CD4-positive, alpha-beta T cell treated with Interleukin-6 at 100 ng/mL for 8 hours (primary cell): ENCODE measurements at places on chromosomes 1 and 21.

- no peak for DNase-seq
These were observed 89.3 kb downstream of the SLC44A5 start for GRCh38 chr1:75521658-75522057.

DNA sequence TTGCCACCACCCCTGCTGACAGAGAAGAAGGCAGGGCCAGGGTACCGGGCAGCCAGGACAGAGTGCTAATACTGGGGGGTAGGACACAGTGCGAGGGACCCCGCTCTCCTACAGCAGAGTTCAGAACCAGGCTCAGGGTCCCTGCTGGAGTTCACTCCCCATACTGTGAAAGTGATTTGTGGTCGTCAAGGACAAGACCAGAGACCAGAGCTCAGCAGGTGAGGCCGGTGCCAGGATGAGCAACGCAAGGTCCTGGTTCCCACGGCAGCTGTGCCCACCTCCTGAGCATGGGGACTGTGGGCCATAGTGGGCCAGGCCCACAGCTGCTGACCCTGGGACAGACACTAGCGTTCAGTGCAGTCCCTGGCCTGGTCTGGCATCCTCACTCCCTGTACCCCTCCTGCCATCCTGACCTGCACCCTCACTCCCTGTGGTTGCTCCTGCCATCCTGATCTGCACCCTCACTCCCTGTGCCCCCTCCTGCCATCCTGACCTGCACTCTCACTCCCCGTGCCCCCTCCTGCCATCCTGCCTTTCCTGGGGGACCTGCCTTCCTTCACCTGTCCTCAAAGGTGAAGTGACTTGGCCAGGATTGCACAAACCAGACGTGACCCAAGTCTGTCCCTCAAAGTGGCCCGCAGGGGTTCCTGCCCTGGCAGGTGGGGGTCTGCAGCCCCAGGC lies 13.8 kb upstream of the PTTG1IP start:
- no peak for DNase-seq

GRCh38 chr21:39601187-39601928 lies 11.4 kb upstream of the B3GALT5 start:
- DNase-seq = no peak

DNA sequence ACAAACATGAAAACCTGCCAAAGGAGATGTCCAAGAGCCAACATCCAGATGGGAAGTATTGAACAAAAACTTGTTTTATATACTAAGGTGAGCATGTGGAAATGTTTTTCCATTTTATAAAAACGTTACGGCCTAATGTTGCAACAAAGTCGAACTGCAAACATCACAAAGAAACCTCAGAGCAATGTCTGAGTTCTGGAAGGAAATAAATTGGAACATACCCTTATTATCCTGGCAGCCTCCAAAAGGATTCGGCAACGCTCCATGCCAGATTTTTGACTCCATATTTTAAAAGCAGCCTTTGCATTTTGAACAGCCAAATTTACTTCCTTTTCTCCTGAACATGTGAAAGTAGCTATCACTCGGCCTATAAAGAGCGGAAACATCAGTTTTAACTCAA lies 3.3 kb downstream of the ALDH9A1 start:
- DNase-seq = no peak

DNA sequence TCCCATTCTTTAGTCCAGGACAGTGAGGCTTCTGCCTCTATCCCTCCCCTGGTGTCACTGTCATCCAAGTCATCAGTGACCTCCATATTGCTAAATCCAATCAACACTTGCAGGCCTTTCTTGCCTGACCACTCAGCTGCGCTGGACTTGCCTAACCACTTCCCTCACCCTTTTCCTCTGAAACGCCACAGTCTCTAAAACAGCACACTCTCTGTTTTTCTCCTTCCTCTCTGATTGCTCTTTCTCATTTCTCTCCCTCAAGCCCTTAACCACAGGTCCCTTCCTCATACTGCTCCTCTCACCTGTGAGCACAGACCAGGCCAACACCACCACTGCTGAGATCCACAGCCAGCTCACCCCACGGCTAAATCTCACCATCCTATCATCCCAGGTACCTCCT lies 17.5 kb downstream of the TAL1 start:
- no peak for DNase-seq
